Hematopoietic multipotent progenitor cell treated with erythropoietin and hydrocortisone succinate and interleukin-3 and kit ligand, for 8 days (in vitro differentiated cells): ENCODE measurements at places on chromosomes 3 and 15.

DNA sequence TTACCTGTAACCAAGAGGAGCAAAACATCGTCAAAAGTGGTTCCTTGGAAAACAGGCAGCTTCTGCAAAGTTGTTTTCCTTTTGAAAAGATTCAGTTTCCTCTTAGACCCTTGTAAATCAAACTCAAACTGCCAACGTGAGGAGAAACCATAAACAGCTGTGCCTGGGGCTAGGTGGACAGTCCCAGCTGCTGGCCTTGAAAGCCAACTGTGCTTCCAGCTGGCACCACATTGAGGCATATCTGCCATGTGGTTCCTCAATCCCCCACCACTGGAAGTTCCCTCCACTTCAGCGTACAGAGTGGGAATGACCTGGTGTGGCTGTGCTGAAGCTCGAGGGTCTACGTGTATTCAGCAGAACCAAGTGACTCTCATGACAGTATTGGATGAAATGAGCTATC, 40.9 kb downstream of the HRH1 start:
- no peak for DNase-seq

DNA sequence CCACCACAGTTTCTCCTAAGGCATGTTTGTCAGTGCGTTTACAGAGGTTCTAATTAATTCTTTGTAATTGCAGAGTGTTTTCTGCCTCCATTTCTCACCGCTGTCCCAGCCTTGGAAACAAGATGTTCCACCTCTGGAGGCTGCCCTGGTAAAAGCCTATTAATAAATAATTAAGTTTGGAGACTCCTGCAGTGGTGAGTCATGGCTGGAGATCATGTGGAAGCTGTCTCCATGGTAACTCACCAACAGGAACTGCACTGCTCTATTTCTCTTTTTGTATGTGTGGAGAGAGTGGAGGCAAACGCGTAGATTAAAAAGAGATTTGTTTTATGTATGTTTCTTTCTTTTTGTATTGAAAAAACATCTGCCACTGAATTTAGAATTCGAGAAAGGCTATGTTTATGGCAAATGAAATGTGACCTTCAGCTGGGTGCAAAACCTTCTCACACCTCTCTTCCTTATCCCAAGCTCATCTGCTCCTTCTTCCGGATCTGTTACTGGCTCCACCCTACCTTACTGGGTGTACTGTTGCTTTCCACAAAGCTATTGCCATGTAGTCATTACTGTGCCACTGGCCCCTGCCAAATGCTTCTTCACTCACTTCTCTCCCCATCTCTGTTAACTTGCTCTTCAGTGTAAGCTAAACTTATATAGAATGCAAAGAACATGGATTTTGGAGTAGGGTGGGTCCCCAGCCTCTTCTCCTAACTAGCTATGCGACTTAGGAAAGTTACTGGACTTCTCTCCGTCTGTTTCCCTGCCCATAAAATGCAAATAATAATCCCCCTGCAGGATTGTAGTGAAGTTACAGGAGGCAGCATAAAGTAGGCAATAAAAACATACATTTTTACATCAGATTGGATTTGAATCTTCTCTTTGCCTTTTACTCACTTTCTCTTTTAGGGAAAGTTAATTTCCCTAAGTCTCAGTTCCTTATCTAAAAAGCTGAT, 778.5 kb downstream of the NTRK3 start:
- DNase-seq = no peak

GRCh38 chr15:32004249-32004648, 26.1 kb upstream of the CHRNA7 start:
- no peak for DNase-seq

DNA sequence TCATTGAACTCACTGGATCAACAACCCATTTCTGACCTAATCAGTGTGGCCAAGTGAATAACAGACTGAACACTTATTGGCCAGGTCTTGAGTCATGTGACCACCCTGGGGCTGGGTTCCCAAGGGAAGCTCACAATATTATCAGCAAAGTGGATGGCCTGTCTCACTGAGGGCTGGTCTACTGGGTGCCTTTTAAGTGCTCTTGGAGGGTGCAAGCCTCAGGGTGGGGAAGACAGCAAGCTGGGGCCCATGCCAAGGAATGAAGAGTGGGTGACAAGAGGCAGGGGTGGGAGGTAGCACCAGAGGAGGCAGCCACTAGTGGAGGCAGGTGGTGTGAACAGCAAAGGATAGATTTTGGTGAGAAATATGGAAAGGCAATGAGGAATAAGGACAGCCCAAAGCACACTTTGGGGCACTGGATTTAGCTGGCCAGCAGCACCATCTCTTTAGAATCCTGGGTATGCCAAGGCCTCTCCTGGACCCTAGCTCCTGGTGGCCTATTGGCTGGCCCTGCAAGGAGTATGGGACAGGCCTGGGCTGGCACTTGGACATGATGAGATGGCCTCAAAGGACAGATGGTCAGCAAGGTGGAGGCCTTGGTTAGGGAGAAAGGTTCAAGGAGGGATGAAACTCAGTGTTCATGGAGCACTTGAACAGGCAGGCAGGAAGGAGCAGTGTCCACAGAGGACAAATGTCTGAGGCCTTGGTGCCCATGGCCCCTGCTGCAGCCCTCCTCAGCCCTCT, 34.2 kb downstream of the HMCES start:
- DNase-seq = peak; percentile 60

DNA sequence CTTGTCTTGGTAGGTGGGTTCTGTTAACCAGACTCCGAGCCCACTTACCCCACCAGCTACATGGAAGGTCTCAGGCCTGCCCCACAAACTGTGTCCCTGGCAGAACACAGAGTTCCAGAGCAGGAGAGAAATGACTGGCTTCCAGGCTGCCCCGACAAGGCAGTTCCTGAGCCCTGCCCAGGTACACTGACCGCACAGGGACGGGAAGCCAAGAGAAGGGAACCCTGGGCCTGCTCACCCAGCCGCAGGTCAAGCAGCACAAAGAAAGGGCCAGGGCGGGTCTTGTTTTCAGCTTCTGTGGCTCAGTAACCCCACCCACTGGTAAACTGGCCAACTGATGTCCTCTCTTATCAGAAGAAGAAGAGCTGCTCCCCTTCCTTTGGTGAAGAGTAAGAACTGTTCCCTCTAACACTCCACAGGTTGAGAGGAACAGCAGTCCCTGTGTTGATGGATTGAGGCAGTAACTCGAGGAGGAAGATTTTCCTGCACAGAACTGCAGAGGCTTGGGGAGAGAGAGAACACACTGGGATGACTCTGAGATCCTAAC, 68.4 kb downstream of the CRTC3 start:
- peak; percentile 92 for DNase-seq

GRCh38 chr15:100661156-100661555, 58.8 kb downstream of the ASB7 start:
- no peak for DNase-seq

- no peak for DNase-seq
Measured at GRCh38 chr15:80937718-80938117, 51.9 kb downstream of the MESD start.

- no peak for DNase-seq
Measured at GRCh38 chr3:195893044-195893395, 15.3 kb downstream of the TNK2 start.

DNA sequence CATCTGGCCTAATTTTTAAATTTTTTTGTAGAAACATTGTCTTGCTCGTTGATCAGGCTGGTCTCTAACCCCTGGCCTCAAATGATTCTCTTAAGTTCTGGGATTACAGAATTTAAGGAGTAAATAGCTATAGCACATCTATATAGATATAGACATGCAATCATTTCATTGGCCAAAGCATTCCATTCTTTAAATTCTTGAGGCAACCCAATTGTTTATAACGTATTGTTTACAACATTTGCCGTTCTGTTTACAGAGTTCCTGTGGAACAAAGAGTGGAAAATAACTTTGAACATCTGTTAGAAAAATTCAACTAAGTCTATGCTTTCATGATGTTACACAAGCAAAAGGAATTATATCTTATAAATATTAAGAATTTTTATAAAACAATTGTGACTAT, 205.2 kb upstream of the ROBO2 start:
- no peak for DNase-seq

GRCh38 chr15:75578173-75578947, 755 bp downstream of the PTPN9 start:
- peak; percentile 30 for DNase-seq

GRCh38 chr3:151864423-151865101, 8.9 kb upstream of the SUCNR1 start:
- no peak for DNase-seq

- peak; percentile 95 for DNase-seq
Measured at GRCh38 chr15:40440743-40441564, at the start of gene BAHD1. TSS of gene BAHD1 (plus strand) at chr15:40440953. CDS start at chr15:40458465, 17,512 bp downstream.

GRCh38 chr3:56810577-56811545, 9.1 kb upstream of the ARHGEF3 start:
- no peak for DNase-seq

- DNase-seq = no peak
Measured at GRCh38 chr15:25670025-25670554, 193.0 kb downstream of the ATP10A start.

GRCh38 chr3:155978324-155978723, 107.9 kb downstream of the GMPS start:
- no peak for DNase-seq
